Activated naive CD4-positive, alpha-beta T cell (primary cell): ENCODE measurements at places on chromosomes 6 and 20.
A peak's percentile ranks its signal among the peaks of the same experiment; 100 is the strongest.

GRCh38 chr6:151962246-151962846 is 154.9 kb downstream of the ESR1 start:
- DNase-seq, result no peak

DNA sequence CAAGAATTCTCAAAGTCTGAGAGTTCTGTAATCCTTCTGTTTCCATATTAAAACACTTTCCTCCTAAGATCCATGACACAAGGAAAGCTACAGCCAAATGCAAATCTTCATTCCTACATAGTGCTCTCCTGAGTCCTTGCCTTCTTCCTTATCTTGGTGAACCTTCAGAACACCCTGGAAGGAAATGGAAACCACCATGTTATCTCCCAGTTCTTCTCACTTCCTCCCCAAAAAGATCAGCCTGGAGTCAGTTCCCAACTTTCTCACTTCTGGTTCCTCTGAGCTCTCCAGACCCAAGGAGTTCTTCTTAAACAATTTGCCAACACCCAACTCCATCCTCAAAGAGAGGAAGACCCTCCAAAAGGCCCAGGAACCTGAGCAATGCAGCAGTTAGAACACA is 193.3 kb upstream of the CCN2 start:
- no peak for DNase-seq

GRCh38 chr6:16600026-16600425 is 161.2 kb downstream of the ATXN1 start:
- DNase-seq, result no peak

DNA sequence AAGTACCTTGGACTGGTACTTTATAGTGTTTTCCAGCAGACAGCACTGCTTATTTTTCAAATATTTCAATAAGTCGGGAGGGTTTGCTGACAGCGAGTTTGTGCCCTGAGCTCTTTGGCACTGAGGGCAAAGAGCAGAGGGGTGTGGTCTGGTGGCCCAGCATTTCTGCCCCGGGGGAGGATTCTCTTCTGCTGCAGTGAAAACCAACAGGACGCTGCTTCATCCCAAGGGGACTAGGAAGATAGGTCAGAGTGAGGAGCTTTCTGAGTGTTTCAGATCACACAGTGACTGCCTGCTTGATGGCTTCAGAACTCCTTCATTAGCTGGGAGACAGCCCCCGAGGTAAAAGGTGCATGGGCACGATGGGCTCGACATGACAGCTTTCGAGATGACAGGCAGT is 8.6 kb downstream of the ULBP2 start:
- no peak for DNase-seq

DNA sequence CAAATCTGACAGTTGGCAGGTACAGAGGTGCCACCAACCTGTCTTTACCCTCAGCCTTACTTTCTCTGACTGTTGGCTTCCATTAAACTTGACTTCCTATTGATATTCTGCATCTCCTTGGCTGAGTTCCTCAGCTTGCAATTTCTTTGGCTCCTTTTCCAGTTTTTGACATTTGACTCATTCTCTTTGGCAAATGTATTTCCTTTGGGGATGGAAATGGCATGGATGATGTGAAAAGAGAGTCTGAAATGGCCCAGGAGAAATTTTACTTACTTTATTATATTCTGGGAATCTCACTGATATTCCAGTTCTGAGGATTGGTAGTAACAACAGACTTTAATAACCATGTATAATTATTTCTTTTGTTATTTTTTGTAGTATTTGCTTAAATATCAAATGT is 255.2 kb downstream of the CD109 start:
- no peak for DNase-seq

GRCh38 chr6:26097268-26097875 is 10.1 kb downstream of the HFE start:
- peak; percentile 28 for DNase-seq

DNA sequence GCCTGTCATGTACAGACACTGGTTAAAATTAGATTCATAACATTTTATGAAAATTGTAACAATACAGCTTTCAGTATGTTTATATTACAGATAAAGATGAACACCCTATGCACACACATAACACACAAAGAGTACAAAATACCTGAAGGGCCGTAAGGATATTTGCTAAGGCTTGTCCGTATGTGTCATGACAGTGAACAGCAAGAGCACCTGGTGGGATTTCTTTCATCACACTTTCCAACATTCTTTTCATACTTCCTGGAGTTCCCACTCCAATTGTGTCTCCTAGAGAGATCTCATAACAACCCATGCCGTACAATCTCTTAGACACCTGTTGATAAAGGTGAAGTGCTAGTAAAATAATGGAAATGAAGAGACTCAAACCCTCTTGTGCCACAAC is 83.7 kb downstream of the HMGCLL1 start:
- DNase-seq, result no peak

GRCh38 chr20:6164421-6165341 is 41.9 kb upstream of the FERMT1 start:
- DNase-seq, result no peak

DNA sequence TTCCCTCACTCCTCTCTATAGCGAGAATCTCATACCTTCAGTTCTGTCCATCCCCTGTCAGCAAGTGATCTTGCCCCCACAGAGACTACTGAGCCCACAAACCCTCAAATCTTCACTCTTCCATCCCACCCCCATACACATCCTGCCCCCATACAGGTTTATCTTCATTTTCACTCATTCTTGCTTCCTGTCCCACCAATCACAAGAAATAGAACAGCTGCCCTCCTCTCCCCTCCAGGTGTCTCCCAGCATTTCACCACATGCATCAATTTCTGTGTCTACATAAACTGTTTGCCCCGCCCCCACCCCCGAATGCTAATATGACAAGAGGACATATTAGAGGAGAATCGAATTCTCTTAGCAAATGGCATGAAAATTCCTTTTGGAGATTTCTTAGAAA is 54.9 kb upstream of the CARMIL1 start:
- DNase-seq, result no peak

DNA sequence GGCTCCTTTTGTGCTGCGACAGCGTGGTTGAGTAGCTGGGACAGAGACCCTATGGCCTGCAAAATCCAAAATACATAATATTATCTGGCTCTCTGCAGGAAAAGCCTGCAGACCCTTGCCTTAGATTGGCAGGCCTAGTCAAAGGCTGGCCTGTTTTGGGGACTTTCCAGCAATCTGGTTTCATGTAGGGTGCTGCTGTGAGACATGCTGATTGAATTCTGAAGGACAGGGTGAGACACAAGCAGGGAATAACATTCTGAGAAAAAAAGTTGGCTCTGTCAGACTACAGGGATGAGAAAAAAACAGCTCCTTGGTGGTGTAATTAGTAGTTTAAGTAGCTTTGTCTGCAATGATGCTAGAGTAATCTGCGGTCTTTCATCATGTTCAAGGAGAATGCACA is 402.7 kb upstream of the AGPAT4 start:
- no peak for DNase-seq

- DNase-seq, result no peak
Measured at GRCh38 chr20:11686820-11687543, 230.7 kb upstream of the BTBD3 start.

- no peak for DNase-seq
Measured at GRCh38 chr6:119612911-119613381, 263.4 kb upstream of the MAN1A1 start.

DNA sequence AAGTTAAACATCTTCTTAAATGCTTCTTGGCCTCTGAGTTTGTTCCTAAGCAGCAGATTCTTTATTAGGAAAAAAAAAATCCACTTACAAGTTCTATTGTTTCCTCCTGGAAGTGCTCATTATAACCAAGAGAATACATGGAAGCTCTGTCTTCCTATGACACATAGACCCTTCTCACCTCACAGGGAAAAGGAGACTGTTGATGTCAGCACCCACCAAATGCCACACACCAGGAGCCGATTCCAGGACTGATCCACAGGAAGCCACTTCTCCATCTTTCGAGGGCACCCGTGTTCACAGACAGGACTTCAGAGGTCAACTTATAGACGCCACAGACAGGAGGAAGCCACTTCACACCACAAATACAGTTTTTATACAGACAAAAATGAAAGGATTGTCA is 13.4 kb upstream of the BNIP5 start:
- no peak for DNase-seq

GRCh38 chr6:133701633-133702331 is 187.1 kb upstream of the TCF21 start:
- no peak for DNase-seq

DNA sequence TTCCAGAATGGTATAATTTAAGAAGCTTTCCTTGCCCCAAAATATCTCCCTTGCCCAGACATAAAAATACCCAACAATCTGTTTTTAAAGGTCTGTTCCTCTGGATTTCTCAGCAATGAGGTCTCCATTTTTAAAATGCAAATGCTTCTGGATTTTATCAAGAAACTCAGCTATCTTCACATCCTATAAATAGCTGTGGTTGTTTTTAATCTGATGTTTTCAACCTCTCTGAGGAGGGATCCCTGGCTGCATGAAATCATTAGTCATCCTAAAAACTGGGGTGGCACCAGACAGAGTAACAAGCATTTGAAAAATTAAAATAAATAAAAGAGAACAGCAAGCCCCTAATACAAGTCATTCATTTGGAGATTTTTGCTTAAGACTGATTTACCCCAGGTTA is 168.5 kb upstream of the ID4 start:
- no peak for DNase-seq

GRCh38 chr20:30486103-30486478 is 771.4 kb upstream of the DEFB115 start:
- DNase-seq, result no peak

- no peak for DNase-seq
Measured at GRCh38 chr6:718345-718744, 25.4 kb upstream of the EXOC2 start.

- no peak for DNase-seq
Measured at GRCh38 chr6:33384581-33385020, 7.0 kb upstream of the KIFC1 start.

GRCh38 chr6:138499303-138500018 is at the start of gene NHSL1:
Gene NHSL1 (minus strand): TSS chr6:138499494. CDS start chr6:138499290, 204 bp downstream.
- no peak for DNase-seq

DNA sequence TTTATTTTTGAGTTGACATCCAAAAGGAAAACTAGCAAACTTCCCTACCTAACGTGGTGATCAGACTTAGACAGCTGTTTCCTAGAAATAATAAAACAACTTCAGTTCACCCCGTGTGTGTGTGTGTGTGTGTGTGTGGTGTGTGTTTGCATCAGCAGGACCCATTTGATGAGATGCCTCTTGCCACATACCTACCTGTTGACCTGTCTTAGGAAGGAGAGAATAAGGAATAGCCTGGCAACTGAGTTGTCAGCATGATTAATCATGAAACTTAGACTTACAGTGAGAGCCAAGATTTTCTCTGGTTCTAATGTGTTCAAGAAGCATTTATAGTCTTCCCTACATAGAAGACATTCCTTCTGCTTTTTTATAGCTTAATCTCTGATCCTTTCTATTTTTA is 16.1 kb upstream of the PBOV1 start:
- DNase-seq, result no peak

DNA sequence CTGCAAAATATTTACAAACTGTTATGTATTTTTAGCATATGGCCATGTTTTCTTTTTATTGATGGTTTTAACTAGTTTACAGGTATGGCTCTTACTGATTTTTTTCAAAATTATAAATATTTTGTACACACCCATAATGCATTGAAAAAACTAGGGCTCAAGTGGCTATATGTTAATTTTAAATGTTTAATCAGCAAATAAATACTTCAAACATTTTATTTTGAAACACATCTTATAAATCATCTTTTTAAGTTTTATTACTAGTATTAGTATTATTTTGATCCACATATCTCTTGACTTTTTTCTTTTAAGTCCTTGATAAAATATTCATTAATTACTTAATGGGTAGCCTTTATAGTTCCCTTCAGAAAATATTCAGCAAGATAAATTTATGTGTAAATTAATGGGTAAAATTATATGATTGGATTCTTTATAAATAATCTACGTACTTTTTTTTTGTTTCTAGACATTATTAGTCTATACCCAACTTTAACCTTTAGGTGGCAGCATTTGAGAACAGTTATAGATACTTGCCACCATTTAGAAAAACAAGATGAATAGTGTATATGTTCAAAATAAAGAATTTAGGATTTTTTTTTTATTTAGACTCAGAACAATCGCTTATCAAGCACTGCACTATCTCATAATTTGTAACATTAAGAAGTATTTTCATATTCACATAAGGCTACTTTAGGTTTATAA is 241.9 kb downstream of the ADGRB3 start:
- DNase-seq, result no peak

- DNase-seq, result no peak
Measured at GRCh38 chr6:148470606-148471465, 128.2 kb downstream of the SASH1 start.

DNA sequence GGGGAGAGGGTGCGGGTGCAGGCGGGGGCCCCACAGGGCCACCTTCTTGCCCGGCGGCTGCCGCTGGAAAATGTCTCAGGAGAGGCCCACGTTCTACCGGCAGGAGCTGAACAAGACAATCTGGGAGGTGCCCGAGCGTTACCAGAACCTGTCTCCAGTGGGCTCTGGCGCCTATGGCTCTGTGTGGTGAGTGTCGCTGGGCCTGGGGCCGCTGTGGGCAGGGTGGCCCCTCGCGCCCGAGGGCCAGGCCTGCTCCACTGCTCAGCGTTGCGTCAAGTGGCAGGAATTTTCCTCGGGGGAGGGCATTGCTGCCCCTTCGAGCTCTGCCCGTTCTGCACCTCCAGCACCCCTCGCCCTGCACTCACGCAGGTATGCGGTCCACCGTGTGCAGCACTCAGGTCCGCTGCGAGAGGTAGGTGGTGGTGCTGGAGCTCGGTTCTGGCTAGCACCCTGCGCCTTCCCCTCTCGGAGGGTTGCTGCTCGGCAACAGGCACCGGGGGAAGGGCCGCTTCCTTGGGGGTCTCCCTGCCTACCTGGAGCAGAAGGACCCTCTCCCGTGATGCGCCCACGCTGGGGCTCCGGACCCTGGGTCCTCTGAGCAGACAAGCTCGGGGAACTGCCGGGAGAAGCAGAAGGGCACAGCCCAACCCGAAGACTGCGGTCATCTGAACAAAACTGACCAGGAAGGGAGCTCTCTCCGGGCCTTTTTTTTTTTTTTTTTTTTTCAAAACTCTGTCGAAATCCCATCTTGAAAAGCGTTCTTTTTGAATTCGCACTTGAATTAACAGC is 674 bp downstream of the MAPK14 start:
- DNase-seq, result no peak

DNA sequence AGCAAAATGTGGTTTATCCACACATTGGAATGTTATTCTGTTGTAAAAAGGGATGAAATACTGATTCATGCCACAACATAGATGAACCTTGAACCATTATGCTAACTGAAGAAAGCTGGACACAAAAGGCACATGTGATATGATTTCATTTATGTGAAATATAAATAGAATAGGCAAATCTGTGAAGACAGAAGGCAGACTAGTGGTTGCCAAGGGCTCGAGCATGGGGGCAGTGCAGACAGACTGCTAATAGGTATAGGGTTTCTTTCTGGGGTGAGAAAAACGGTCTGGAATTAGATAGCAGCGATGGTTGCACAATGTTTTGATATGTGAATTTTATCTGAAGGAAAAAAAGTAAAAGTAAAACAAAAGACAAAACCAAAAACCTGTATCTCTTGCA is 54.6 kb upstream of the FNDC1 start:
- no peak for DNase-seq

DNA sequence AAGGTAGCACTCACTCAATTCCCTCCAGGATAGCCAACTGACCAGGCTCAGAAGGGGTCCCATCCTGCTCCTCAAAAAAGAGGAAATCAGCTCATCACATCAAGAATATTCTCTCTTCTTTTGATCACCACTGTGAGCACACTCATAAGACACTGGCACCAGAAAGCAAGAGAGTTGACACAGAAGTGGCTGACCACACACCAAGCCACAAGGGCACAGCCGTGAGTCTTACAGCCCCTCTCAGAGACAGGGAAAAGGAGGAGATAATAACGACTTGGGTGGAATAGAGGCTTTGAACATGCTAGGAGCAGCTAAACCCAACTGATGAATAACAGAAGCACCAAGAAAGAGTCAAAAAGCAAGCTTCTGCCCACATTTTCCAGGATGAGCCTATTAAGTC is 249.1 kb upstream of the PREP start:
- DNase-seq, result no peak
